ENCODE measurements at places on chromosomes 6 and 20.
A peak's percentile ranks its signal among the peaks of the same experiment; 100 is the strongest.

- no peak for DNase-seq
Measured at GRCh38 chr6:137309078-137309762, 90.0 kb upstream of the IFNGR1 start.

- no peak for DNase-seq
Measured at GRCh38 chr6:92589996-92590395, 829.4 kb downstream of the EPHA7 start.

DNA sequence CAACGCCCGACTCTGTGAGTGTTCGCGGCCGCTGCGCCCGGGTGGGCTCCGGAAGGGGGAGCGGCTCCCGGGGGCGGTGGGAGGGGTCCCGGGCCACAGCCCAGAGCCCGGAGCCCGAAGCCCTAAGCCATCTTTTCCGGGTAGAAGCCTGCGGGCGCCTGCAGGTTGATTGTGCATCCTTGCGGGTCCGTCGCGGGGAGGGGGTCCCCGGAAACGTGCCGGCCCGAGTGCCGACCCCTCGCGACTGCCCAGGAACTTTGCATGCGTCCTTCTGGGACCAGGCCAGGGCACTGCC, 413 bp downstream of the PTPRA start:
- peak; percentile 45 for DNase-seq

DNA sequence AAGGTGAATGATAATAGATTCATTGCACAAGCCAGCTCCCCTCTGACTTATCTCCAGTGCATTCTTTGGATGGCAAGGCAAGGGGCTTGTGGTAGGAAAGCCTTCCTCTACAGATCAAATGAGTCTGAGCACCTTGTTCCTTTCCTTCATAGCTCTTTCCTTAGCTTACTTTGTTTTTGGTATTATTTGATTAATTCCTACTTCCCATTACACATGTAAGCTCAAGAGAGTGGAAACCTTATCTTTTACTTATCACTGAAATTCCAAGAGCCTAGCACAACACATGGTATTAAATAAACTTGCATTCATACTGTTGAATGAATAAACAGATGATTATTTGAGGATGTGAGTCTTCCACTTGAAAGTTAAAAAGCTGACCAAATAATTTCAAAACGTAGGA, 41.7 kb downstream of the FRK start:
- no peak for DNase-seq

DNA sequence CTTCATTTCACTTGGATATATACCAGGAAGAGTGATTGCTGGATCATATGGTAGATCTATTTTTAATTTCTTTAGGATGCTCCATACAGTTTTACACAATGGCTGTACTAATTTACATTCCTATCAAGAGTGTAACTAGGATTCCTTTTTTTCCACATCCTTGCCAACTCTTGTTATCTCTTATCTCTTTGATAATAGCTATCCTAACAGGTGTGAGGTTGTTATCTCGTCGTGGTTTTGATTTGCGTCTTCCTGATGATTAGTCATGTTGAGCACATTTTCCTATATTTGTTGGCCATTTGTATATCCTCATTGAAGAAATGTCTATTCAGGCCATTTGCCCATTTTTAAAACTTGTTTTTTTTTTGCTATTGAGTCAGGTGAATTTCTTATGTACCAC, 552.4 kb downstream of the RFPL4B start:
- no peak for DNase-seq

DNA sequence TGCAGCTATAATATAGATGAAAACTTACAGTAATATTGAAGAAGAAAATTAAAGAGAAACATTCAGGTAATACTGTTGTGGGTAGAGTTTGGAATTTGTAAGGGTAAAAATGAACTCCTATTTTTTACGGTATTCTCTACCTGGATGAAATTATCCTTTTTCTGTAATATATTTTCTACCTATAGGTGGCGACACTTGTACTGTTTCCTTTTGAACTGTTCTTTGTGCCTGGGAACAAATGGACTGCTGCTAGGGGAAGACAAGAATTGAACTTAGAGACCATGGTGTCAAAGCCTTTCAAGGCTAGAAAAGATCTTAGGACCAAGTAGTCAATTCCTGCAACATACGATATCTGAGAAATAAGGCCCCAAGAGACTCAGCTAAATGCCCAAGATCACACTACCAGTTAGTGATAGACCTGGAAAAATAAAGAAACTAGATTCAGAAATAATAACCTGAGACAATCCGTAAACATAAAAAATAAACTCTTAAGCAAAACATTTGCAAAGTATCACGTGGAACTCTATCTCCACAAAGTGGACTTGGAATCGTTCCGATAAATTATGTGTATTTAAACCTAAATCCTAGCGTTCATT, 383.8 kb downstream of the TFAP2A start:
- no peak for DNase-seq

DNA sequence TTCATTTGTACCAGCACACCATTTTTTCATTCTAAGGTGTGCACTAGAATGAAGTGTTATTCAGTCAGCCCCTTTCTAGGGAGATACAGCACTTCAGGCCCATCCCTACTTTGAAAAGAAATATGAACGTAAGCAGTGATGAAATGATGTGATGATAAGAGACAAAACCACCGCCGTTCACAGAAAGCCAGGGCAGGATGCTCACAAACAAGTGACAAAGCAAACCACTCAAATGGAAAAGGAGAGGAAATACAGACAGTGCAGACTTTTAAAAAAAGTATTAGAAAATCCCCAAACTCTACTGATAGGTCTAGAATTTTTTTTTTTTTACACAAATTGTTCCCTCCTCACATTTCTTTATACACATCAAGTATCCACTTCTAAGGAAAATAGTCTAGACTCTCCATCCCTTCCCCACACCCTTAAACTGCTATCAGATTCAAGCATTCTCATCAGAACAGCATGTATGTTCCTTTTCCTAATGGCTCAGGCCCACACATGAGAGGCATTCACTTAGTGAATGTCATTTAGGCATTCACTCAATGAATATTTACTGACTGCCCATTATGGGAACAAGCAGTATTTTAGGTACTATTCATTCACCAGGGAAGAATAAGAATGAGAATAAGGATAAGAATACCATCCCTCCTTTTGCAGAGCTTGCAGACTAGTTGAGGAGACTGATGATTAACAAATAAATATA, 243.5 kb downstream of the GMPR start:
- DNase-seq: peak; percentile 60

GRCh38 chr20:16283978-16284377, 289.3 kb downstream of the KIF16B start:
- DNase-seq: no peak

DNA sequence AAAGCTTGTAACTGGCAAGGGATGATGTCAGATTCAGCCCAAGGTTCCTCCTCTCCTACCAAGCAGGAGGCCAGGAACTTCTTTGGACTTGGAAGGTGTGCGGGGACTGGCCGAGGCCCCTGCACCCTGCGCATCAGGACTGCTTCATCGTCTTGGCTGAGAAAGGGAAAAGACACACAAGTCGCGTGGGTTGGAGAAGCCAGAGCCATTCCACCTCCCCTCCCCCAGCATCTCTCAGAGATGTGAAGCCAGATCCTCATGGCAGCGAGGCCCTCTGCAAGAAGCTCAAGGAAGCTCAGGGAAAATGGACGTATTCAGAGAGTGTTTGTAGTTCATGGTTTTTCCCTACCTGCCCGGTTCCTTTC, 14.4 kb downstream of the TNFAIP3 start:
- DNase-seq: no peak

DNA sequence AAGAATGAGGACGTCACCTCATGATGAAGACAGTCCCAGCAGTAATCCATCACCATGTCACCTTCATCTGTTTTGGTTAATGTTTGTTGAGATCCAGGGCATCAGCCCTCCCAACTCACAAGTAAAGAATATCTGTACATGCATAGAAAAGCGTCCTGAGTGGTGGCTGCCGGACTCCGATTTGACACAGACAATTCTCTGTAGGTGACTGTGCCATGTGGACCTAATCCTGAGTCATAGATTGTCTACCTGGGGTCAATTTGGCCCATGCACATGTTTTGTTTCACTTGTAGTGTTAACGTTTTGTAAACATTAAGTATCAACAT, 168.4 kb upstream of the UST start:
- DNase-seq: no peak

DNA sequence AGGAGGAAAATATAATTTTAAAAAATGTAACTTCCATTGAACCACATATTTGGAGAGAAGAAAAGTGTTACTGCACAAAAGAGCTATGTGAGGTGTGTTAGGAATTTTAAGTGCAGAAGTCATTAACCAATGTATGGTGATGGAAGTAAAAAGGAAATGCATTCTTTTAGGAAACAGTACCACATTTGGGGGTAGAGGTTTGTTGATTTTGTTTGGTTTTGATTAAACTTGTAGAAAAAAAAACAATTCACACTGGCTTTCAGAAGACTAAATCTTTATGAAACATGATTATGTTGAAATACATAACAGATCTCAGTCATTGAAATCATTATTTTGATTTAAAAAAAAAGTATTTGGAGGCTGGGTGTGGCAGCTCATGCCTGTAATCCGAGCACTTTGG, 1287.0 kb upstream of the GJE1 start:
- no peak for DNase-seq

- no peak for DNase-seq
Measured at GRCh38 chr6:170025341-170025911, 265.5 kb downstream of the DLL1 start.

DNA sequence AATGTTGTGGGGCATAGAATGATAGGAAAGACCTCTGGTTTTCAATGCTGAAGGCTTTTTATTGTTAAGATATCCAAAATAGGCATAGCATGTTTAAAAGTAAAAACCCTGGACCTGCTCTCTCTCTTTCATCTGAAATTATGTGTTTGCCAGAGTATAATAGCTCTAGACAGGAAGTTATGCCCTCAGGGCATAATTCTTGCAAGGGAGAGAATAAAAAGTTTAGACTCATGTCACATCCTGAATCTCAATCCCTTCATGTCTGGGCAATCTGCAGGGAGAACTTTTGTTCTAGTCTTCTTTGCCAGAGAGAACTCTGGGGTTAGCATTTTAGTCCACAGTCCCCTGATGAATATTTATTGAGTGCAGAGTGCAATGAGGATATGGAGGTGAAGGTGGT, 297.3 kb upstream of the FLRT3 start:
- DNase-seq: no peak

- peak; percentile 16 for DNase-seq
Measured at GRCh38 chr6:6131492-6132109, 124.9 kb upstream of the NRN1 start.

DNA sequence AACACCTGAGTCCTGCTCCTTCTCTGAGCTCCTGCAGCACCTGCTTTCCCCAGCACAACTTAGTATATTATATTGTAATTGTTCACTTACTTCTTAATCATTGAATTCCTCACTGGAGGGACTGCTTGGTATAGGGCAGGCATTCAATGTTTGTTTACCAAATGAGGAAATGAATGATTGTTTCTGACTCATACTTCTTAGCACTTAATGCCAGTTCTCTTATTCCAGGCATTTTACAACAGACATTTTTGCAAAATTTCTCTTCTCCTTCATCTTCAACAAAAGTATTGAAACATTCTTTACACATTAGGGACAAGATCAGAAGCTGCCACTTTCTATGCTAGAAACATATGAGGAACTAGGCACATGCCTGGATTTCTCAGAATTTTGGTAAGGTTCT, 119.4 kb downstream of the TBX18 start:
- DNase-seq: no peak

DNA sequence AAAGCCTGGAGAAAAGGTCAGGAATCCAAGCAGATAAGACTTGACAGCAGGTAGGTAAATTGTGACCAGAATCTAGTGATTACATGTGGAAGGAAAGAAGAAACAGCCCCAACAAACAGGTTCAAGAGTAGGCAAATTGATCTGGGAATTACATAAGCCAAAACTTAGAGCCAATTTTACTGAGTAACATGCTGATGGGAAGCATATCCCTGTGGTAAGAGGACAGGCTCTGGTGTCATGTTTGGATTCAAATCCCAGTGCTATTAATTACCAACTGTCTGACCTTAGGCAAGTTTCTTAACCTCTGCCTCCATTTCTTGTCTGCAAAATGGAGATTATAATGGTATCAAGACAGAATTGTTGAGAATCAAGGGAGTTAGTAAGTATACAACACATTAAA, 20.4 kb downstream of the MCM9 start:
- no peak for DNase-seq

DNA sequence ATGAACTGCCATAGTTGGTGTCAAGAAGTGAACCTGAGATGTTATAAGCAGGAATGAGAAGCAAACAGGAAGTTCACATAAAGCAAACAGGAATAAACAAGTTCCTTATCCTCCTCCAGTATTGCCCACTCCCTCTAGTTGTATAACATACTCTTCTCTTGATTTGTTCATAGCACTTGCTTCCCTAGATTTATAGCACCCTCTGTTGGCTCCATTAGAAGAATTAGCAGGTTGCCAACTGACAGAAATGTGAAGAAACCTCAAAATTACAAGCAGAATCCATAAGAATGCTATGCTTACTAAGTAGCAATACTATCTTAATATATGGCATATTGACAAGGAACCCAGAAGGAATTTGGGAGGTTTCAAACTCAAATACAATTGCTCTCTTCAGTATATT, 195.4 kb downstream of the TBX18 start:
- DNase-seq: no peak

DNA sequence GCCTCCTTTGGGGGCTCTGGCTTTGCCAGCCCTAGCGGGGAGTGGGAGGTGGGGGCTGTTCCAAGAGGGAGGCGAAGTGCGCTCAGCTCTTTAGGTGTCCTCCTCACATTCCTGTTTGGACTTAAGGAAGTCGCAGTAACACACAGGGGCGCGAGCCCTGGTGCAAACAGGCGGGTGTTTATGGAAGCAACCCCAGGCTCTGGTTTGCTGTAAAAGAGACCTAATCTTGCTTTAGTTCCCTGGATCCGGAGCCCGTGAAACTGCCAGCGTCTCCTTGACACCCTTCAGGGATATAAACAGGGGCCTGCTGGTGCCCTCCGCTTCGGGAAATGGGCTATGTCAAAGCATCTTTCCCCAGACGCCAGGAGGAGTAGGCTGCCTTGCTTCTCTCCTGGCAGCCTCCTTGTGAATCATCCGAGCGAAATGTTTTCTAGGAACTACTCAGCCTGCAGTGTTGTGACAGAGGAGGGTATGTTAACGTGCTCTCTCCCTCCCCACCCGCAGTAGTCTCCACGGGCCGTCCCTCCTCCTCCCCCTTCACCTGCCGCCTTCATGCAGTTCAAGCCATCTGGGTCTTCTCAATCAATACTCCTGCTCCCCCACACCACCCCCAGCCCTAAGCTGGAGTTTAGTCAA, 168.0 kb upstream of the LRFN2 start:
- DNase-seq: no peak

- DNase-seq: no peak
Measured at GRCh38 chr6:146741609-146742008, 142.8 kb downstream of the ADGB start.

DNA sequence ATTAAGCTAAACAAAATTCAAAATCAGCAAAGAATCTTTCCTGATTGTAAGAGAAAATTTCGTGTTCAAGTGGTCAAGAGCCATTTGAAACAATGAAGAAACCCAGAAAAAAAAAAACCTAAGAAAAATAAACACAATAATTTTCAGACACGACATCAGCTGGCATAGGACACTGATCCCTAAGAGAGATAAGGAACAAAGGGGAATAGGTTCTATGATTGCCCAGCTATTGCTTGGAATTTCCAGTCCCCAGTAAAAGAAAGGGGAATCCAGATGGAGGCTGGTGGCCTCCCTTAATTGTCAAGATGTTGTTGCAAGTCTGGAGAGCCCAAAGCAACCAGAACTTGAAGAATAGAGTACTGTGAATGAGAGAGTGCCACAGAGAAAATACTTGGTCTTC, 48.5 kb downstream of the COL12A1 start:
- no peak for DNase-seq

GRCh38 chr6:113642714-113643406, 214.3 kb upstream of the MARCKS start:
- no peak for DNase-seq

Data from thymus (tissue), 14 donors.